ENCODE measurements at places on chromosomes 12 and 14.
A peak's percentile ranks its signal among the peaks of the same experiment; 100 is the strongest.

- DNase-seq = no peak
Observed at GRCh38 chr12:44000309-44000952, 164.6 kb downstream of the TMEM117 start.

DNA sequence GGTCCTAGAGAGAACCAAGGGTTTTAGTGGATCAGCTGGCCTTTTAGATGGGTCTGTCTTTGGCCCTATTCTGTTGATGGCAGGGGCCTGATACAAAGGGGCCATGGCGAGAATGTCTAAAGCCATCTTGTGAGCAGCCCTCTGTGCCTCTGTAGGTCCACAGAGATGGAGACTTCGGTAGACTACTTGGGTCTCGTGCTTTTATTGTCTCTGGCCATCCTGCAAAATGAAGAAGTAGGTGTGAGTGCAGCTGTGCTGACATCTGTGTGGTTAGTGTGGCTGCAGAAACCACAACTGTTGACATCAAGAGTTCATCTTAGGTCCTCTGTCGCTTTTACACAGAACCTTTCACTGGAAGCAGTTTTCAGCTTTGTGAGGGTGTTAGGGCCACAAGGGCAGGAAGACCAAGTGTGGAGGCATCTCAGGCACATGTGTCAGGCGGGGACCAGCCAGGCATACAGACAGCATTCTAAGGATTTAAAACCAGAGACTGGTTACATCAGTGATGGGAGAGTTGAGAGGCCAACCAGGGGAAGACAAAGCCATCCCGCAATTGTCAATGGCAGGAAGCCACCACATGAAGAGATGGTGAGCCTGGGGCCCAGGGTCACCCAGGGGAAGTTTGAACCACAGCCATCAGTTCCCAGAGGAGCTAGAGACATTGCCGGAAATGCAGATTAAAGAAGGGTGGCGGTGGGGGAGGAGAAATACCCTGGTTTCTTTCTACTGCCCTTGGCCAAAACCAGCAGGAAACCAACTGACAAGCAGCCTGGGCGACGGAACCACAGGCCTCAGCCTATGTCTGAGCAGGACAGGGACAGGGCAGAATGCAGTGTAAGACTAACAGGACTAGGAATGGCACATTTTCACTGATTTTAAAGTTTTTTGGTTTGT is 13.0 kb upstream of the TPCN1 start:
- DNase-seq = peak; percentile 38

DNA sequence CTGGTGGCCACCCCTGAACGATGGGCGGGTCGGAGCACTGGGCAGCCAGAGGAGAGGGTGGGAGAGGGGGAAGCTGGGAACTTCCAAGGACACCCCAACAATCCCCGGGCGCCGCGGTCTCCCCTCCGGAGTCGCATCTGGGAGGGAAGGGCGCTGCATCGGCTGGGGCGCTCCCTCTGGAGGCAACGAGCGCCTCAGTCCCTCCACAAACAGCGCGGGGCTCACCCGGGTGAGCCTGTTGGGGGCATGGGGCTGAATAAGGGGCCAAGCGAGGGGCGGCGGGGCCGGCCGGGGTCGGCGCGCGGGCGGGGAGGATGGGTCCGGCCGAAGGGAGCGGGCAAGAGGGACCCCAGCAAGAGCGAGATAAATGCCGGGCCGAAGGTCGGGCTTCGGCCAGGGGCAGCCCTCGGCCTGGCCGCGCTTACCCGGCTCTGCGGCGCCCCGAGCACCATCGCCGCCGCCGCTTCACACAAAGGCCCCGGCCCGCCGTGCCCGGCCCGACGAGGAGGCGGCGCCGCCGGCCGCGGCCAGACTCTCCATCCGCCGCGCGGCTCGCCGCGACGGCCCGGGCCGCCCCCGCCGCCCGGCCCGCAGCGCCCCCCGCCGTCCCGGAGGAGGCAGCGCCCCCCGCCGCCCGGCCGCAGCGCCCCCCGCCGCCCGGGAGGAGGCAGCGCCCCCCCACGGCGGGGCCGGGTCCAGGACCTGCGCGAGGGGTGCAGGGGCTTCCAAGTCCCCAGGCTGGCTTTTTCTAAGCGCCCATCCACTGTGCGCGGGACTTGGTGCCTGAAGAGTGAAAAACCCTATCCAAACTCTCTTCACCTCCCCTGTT is at the start of gene ZBTB39:
Gene ZBTB39 (minus strand): TSS at position 567 of the 829 bp plus-strand sequence. CDS start 1,629 bp downstream, outside the sequence.
- DNase-seq = no peak

DNA sequence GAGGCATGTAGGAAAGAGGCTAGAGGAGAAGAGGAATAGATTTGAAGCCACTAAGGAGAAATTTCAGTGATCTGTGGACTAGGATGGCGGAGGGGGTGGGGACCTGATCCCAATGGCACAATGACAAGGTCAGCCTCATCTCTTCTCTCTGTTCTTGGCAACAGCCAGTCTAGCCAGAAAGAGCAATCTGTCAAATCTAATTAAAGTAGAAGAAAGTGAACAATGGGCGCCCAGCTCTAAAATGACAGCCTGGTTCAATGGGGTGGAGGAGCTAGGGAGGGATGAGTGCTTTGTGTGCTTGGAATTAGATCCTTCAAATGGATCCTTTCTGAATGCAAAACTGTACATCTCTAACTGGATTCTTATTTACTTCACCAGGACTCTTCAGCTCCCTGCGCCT is 37.2 kb upstream of the TUBA1C start:
- no peak for DNase-seq

DNA sequence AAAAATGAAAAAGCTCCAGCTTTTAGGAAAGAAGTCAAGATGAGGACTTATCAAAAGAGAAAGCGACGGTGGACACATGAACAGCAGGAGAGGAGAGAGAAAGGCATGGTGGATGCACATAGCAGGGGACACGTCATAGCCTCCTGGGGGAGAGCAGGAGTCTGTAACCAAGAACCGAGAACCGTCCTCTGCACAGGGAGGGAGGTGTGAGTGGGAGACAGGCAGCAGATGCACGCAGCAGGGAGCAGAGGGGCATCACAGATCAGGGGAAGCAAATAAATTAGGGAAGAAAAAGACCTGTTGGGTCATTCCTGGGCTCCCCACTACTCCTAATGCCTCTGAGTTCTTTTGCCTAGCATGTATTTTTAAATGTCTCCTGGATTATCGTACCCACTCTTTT is 138.1 kb upstream of the RMST start:
- DNase-seq = no peak

DNA sequence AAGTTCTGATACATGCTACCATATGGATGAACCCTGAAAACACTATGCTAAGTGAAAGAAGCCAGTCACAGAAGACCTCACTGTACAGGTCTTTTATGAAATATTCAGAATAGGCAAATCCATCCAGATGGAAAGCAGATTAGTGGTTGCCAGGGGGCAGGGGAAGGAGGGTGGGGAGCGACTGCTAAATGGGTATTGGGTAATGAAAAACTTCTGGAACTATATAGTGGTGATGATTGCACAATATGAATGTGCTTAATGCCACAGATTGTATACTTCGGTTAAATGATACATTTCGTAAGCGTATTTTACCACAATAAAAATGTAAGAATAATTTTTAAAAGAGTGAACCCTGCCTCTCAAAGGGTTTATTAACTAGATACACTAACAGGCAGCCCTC is 11.8 kb upstream of the KSR2 start:
- DNase-seq = no peak

GRCh38 chr12:53190108-53190729 is 9.5 kb upstream of the CSAD start:
- DNase-seq = peak; percentile 59

DNA sequence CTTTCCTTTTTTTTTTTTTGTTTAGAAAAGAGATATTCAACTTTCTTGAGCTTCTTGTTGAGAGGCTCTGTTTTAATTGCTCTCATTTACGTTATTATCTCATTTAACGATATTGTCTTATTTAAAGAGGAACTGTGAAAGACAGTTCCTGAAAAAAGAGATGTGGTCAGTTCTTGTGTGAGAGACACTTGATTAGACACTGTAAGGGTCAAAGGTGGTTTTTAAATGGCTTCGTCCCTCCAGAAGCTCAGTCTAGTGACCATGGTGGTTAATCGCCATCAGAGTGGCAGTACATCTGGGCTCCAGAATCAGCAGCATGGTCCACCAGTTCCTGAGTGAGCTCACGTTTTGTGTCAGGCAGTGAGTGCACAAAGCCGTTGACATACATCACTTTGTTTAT is 57.9 kb upstream of the KCNA5 start:
- no peak for DNase-seq

- no peak for DNase-seq
Observed at GRCh38 chr14:56687123-56687522, 107.5 kb downstream of the TMEM260 start.

- DNase-seq = no peak
Observed at GRCh38 chr12:113971392-113971791, 5.3 kb upstream of the RBM19 start.

GRCh38 chr12:85058339-85058738 is 22.2 kb downstream of the LRRIQ1 start:
- DNase-seq = no peak
